MG63 (cell line): ENCODE measurements at places on chromosomes 2 and 18. TPM values are rescaled to one million over a fixed set of nuclear protein-coding genes. Genes with fewer than 3 reads are reported as not detected.

- no peak for DNase-seq
Measured at GRCh38 chr2:26679867-26680266, 12.7 kb upstream of the KCNK3 start.

DNA sequence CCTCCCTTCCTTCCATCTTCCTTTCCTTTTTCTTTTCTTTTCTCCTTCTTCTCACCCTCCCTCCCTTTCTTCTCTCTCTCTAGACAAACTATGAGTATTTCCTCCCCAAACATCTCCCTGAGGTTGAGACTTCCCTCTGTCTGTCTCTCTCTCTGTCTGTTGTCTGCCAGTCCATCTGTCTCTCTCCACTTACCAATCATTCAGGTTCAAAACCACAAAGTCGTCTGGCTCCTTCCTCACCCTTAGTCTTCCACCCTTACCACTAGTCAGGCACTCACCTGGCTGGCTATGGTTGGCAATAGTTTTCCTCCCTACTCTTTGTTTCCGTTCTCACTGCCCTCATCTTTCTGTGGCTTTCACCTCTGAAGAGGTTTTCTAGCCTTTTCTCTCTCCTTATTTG is 12.9 kb downstream of the CCL20 start:
- no peak for DNase-seq

DNA sequence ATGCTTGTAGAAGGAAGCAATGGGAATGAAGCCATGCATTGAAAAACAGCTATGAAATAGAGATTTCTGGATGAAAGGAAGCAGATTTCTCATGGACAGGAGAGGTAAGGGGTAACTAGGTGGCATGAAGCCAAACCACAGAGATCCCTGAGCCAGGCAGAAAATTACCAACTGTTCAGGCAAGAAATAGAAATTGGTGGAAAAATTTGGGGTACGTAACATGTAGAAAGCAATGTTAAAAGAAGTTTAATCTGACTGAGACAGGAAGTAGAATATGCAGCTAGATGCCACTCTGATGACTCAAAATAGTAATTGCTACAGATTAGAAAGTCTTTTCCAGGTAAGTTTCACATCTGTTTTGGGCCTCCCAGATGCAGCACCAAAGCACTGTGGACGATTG is 928.5 kb upstream of the CELF4 start:
- no peak for DNase-seq

DNA sequence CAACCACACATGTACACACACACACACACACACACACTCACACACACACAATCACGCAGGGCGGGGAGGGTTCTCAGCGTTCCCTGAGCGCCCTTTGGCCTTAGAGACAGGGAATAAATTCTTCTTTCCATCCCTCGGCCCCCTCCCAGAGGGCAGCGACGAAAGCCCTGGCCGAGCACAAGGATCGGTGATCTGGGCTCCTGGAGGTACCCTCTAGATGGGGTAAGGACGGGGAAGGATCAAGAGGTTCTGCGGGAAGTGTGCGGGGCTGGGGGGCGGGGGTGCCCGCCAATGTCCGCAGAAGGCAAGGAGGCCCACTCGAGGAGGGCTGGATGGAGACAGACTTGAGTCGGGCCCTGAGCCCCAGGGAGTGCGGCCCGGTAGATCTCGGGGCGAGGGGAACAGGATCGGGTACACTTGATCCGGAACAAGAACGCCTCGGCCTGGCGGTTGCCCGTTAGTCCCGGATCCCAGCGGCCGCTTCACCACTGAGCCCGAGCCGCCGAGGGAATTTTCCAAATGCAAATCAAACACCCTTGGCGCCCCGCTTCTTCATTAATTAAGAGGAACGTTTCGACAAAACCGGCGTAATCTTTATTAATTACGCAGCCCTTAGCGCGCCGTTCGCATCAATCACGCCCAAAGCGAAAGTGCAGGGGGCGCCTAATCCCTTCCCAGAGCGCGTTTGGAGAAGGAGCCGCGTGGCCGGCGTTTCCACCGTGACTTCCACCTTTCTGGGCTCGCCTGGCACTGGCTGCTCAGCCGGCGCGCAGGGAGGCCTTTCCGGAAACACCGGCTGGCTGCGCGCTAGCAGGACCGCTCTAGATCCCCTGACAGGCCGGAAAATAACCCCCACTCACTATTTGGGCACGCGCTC is 7.0 kb upstream of the PAX3 start:
- peak; percentile 39 for DNase-seq

MFF gene
- total RNA-seq: 209 and 256 TPM in 2 replicates

DNA sequence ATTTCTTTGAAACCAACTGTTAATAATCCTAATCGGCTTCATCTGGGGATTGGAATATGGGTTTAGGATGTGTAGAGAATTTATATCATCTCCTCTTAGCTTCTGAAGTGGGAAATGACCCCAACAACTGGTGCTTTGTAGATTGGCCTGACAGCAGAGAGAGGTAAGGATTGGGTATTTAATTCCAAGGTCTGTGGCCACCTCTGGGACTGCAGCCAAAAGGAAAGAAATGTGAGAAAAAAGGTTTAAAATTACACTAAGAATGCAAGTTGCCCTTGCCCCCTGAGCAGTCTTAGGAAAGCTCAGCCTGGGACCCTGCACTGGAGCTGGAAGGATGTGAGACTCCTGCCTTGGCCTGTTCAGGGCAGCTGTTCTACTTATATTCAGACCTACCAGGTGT is 157.1 kb downstream of the FTCDNL1 start:
- DNase-seq: no peak

MLPH gene
- 0.59 TPM in 1 of 2 replicates, not detected in the other for total RNA-seq

DNA sequence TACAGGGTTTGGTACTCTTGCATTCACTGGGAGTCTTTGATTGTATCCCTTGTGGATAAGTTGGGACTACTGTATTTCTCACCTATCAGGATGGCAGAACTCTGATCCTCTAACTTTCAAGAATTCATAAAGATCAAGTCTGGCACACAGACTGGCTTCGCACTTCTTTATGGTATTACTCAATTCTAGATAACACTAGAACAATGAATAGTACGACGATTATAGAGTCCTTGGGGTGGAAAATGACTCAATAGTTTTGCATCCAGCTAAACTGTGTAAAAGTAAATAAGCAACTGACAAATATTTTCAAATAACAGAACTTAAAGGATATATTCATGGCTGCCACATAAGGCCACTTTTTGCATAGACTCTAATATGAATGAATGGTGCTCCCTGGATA is 103.4 kb upstream of the MEX3C start:
- DNase-seq: no peak

GRCh38 chr2:38925982-38926381 is 36.3 kb downstream of the ARHGEF33 start:
- DNase-seq: no peak

UNC80 gene
- total RNA-seq: not detected in 2 replicates

TRMT61B gene
- 10.1 and 14.8 TPM in 2 replicates for total RNA-seq

- DNase-seq: no peak
Measured at GRCh38 chr2:27664622-27665363, 1.1 kb downstream of the SLC4A1AP start.

DNA sequence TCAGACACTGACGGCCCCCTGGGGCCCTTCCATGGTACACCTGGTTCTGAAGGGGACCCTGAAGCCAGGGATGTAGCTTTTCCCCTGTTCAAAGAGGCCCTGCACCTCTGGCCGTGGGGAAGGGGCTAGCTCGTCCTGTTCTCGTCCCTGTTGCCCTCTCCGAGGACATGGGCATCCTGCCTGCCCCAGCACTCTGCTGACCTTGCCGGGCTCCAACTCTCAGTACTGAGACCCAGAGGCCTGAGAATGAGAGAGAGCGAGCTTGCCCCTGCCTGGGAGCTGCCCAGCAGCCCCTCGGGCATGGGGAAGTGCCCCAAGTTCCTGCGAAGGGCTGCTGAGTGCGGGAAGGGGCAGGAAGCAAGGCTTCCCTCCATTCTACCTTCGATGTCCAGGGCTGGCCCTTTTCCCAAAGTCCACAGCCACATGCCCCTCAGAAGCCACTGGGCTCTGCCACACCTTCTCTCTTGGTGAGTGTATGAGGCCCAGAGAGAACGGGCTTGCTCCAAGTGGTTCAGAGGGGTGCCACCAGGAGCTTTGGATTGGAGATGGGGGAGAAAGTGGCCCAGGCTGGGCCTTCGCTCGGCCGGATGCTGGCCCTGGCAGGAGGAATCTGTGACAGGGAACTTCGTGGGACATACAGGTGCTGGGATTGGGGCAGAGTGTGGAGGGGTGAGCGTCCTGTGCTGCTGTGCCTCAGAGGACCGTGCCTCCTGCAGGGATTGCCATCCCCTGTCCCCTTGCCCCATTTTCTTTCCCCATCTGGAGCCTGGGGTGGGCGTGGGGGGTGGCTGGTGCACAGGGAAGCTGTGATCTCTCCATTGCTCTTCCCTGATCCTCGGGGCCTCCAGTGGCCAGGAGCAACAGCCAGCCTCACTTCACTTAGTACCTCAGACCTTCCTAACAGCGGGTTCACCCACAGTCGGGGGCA is 50.8 kb downstream of the KCNIP3 start:
- DNase-seq: no peak

GRCh38 chr2:75458201-75458600 is 102.5 kb downstream of the EVA1A start:
- no peak for DNase-seq

- DNase-seq: no peak
Measured at GRCh38 chr2:42085706-42086487, 38.1 kb downstream of the PKDCC start.

DNA sequence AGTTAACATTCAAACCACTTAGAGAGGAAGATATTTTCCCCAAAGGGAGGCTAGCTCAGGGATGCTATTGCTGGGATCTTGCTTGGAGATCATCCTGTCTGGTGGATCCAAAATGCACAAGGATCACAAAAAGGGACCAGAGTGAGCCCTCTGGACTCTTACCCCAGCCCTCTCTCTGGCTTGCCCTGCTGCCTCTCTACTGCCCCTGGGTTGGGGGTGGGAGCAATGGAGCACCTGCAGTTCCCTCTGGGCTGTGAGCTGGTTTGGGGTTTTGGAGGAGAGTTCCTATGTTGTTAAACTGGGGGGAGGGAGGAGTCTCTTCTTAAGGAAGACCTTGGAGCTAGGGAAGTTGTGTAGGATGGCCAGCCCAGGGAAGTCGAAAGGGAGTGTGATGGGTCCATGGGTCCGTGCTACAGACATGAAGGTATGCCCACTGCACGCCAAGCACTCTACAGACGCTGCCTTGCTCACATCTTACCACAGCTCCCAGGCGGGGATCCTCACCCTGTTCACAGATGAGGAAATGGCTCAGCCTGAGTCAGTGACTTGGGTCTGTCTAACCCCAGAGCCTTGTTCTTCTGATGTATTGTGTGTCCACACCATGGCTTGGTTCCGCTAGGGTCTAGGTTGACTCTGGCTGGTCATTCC is 3.8 kb downstream of the LBH start:
- DNase-seq: no peak

- no peak for DNase-seq
Measured at GRCh38 chr2:217632043-217632442, 370.8 kb downstream of the TNS1 start.

GRCh38 chr2:38702413-38702812 is 36.5 kb downstream of the GALM start:
- peak; percentile 43 for DNase-seq

GRCh38 chr2:185433824-185434223 is 304.8 kb upstream of the FSIP2 start:
- DNase-seq: no peak

NYAP2 gene
- total RNA-seq: not detected in 2 replicates

DNA sequence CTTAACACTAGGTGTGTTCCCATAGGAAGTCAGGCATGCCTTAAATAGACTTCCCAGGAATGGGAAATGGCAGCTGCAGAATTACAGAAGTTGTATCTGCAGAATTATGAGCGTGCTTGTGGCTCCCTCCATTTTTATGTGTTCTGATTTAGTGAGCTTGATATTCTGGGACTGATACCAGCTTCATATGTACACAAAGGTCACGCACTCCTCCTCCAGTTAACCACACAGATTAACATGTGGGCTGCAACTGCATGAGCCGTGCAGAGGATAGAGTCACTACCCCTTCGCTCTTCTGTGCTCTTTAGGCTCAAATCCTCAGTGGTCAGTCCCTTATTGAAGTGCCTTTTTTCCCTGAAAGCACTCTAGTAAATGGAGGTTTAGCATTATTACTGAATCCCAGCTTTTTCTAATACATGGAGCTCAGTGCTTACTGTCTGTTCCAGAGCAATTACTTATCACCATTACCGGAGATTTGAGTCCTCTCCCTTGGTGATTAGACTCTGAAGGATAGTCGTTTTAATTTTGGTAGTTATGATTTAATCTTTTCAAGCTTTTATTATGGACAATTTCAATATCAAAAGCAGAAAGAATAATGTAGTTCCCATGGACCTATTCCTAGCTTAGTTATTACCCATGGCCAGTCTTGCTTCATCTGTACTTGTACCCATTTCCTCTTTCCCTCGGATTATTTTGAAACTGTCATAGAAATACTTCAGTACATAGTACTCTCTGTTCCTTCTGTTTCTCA is 238.3 kb downstream of the PRKCE start:
- no peak for DNase-seq

MATN3 gene
- 0.15 and 0.76 TPM in 2 replicates for total RNA-seq

VAMP5 gene
- 8.3 and 76.7 TPM in 2 replicates for total RNA-seq

DNA sequence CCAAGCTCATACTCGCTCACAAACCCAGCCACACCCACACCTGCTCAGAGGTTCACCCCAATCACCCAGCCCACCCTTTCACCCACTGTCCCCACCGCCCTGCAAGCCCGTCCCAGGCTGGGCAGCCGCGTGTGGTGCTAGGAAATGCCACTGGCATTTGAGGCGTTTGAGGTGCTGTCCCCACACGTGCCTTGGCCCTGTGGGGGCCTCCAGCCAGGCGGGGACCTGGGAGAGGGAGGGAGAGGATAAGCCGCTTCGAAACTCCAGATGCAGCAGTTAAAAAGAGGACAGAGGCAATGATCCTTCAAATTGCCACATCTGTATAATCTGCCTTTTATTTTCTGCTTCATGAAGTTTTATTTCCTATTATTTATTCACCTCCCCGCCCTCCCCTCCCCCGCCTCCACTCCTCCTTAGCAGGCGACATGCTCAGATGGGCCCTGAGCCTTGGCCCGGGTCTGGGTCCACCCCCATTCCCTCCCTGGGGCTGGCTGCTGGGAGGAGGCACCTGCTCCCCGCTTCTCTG is 35.9 kb downstream of the PSD4 start:
- no peak for DNase-seq

- no peak for DNase-seq
Measured at GRCh38 chr18:3529601-3530000, 79.6 kb downstream of the TGIF1 start.

DNA sequence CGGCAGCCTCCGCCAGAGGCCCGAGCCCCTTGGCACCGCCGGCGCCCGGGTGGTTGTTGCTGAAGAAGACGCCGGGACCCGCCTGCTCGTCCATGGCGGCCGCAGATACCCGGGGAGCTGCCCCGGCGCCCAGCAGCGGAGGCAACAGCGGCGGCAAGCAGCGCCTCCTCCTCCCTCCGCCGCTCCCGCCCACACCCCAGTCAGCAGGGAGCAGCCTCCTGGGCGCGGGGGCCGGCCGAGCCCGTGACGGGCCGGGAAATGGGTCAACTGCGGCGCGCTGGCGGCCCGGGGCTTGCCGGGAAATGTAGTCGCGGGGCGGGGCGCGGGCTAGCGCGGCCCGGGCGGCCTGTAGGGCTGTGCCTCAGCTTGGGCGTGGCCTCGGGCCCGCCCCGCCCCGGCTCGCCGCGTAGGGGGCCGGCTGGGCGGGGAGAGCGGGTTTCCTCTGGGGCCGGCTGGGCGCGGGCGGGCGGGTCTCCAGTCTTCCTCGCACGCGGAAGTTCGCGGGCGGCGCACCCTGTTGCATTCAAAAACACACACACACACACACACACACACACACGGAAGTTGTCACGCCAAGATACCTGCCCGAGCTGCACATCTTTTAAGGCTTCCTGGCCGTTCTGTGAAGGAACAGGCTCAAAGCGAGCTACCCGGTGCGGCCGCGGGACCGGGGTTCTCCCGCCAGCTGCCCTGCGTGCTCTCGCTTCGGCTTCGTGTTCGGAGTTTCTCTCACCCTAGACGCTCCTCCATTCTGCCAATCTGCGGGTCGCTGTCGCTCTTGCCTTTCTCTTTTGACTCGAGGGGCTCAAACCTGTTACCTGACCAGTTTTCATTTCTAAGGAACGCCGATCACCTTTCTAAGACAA is at the start of gene STRN:
TSS of gene STRN (minus strand) at position 167 of the 866 bp plus-strand sequence. CDS start at position 94, 73 bp downstream.
- peak; percentile 97 for DNase-seq
